ENCODE measurements at places on chromosomes 4 and X. TPM values are rescaled to one million over a fixed set of nuclear protein-coding genes. Genes with fewer than 3 reads are reported as not detected.

NUP62CL gene
- 0.58 TPM for polyA plus RNA-seq

NUDT10 gene
- 6.9 TPM for polyA plus RNA-seq

- DNase-seq = peak; percentile 71
Measured at GRCh38 chrX:115058276-115058675, 40.9 kb upstream of the IL13RA2 start.

GRCh38 chrX:67619253-67619652 is 75.4 kb downstream of the AR start:
- DNase-seq = no peak

MAGEA2 gene
- not detected for polyA plus RNA-seq

DNA sequence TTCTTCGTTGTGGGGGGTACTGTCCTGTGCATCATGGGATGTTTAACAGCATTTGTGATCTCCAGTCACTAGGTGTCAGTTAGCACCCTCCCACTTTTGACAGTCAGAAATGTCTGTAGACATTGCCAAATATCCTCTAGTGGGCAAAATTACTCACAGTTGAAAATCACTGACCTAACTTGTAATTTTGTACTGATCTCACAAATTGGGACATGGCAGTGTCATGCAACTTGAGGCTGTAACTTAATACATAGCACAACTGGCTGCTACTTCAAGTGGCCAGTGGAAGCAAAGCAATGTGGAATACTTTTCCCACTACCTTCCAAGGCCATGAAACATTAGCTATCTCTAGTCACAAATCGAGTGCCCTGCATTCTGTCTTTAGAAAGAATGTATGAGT is 23.2 kb upstream of the TSPAN7 start:
- DNase-seq = no peak
